ENCODE measurements at places on chromosomes 1 and 21.

- DNase-seq: peak; percentile 39
These were observed 14.3 kb downstream of the CEPT1 start for GRCh38 chr1:111154021-111154999.

DNA sequence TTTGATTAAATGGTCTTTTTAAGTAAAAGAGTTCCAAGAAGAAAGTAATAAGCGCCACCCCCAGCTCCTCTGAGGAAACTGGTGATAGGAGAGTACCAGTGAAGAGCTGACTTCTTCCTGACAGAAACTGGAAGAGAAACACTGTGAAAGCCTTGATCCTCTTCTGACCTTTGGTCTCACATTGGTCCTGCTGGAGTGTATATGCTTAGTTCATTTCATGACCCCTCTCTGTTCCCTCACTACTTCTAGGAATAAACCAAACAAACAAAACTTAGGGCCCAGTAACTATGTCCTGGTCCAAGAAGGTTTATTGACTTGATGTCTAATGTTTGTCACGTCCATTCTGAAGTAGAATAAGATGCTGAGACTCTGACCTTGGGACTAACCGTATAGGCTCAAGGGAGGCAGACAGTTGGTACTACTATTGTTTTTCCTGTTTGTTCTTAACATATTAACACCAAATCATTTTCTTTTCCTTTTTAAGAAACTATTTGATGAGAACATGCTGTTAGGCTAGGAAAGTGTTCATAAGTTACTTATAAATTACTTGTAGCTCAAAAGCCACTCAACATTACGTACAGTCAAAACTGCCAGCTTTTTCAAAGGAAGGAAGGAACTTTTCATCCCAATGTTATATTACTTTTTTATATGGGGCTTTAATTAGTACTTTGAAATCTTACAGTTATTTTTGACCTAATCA, 57.9 kb downstream of the MIER1 start:
- no peak for DNase-seq

GRCh38 chr1:223363856-223364684, at the start of gene SUSD4:
Gene SUSD4 (minus strand): TSS chr1:223364176. CDS start chr1:223363425, 751 bp downstream.
- DNase-seq: peak; percentile 5

GRCh38 chr1:25805863-25806225, 5.9 kb downstream of the SELENON start:
- no peak for DNase-seq

DNA sequence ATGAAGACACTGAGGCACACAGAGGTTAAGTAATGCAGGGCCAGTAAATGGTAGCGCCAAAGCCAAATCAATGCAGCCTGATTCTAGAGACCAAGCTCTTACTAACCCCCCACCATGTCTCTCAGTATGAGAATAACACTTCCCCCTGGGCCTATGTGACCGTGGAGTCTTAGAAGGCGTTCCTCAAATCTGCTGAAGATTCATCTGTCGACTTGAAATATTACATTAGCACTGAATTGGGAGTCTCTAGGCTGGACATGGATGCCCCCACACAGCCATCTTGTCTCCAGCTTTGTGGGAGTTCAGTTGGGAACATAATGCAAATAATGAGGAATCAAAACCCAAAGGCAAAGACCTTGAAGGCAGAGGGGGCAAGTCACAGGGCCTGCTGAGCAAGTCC, 117.9 kb upstream of the HMGB4 start:
- DNase-seq: no peak

- DNase-seq: no peak
These were observed 77.6 kb upstream of the CACYBP start for GRCh38 chr1:174922121-174922520.

GRCh38 chr1:158155673-158156072, 25.0 kb upstream of the CD1D start:
- no peak for DNase-seq

DNA sequence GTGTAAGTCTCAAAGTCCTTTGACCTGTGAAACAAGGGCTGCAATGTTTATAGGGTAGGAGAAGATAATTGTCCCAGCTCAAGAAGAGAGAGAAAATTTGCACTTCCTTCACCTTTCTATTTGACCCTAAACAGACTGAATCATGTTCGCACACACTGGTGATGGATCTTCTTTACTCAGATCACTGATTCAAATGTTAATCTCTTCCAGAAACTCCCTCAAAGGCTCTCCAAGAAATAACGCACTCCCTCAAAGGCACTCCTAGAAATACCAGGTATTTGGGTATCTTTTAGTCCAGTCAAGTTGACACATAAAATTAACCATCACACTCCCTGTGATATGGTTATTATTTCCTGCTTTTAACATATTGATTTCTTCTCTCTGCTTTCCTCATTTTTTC, 30.5 kb upstream of the PTGS2 start:
- no peak for DNase-seq

DNA sequence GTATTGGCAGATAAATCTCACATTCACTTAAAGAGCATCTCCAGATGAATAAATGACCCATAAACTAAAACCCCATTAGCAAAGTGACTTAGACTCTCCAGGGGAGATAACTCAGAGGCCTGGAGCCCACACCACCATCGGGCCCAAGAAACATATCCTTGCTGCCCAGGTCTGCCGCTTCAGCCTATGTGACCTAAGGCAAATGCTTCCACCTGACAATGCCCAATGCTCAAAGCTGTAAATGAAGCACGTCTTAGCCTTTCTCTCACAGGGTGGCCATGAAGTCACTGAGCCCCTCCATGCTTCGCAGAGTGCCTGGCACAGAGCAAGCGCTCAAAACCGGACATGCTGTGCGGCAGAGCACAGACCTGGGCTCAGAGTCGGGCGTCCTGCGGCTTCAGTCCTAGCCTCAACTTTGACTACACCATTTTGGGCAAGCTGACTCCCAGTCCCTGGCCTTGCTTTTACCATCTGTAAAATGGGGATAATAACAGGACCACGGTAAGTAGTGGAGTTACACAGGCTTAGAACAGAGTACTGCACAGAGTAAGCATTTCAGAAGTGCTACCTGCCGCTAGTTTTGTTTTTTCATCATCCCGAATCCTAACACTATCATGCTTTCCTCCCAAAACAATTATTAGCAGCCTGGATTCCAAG, 23.7 kb downstream of the NOL9 start:
- no peak for DNase-seq

DNA sequence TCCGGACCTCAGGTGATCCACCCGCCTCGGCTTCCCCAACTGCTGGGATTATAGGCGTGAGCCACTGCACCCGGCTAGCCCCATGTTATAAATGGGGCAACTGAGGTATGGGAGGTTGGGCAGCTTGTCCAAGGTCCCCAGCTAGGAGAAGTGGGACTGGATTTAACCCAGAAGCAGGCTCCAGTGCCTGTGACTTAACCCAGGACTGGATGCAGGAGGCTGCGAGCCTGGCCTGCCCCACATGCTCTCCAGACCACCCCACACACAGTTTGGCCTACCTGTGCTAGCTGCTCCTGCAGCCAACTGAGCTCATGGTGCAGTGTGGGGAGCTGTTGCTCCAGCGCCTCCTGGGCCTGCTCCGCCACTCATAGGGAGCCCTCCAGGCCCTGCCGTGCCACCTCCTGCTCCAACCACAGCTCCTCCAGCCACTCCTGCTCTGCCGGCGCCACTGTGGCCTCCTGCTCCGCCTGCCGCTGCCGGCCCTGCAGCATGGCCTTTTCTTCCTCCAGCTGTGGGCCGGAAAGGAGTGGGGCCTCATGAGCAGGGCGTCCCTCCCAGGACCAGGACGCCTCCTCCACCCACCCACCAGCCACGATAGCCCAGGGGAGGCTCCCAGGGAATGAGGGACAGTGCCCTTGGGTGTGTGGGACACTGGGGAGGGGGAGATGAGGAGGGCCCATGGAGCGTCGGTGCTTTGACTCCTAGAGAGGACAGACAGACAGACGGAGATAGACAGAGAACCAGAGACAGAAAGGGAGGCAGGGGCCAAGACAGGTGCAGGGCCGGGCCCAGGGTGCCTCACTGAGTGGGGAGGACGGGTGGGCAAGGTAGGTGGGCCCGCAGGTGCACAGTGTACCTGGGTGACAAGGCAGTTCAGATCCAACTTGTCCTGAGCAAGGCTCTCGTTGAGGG, 12.4 kb upstream of the NBPF1 start:
- no peak for DNase-seq

DNA sequence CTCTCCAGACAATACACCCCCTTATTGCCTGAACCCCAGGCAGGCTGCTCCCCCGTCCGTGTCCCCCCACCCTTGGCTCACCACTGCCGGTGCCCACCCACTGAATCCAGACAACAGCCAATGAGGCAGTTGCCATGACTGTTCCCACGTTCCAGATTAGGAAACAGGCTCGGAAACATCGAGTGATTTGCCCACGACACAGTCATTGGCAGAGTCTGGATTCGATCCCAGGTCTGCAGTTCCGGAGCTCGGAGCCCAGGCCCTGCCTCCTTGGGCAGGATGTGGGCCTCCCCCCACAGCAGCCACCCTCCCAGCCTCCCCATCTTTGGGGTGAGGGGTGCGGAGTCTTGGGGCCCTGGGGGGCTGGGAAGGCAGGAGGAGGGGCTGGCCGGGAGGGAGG, 20.3 kb upstream of the CLSTN1 start:
- DNase-seq: no peak

- peak; percentile 19 for DNase-seq
These were observed 37.2 kb upstream of the AIM2 start for GRCh38 chr1:159113596-159114433.

DNA sequence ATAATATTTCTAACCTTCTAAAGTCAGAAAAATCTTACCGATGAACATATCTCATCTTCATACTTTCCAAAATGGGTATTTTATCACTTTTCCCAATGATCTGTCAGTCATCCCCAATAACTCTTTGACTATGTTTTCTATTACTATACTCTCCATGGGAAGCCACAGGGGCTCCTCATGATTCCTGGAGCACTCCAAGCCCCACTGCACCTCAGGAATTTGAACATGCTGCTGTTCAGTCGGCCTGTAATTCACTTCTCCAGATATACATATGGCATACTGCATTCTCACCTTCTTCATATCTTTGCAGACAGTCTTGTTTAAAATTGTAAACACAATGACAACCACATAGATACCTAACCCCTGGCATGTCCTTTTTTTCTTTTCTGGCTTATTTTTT, 333.0 kb downstream of the BRINP3 start:
- no peak for DNase-seq

GRCh38 chr1:174118751-174119150, 40.6 kb upstream of the RABGAP1L start:
- no peak for DNase-seq

DNA sequence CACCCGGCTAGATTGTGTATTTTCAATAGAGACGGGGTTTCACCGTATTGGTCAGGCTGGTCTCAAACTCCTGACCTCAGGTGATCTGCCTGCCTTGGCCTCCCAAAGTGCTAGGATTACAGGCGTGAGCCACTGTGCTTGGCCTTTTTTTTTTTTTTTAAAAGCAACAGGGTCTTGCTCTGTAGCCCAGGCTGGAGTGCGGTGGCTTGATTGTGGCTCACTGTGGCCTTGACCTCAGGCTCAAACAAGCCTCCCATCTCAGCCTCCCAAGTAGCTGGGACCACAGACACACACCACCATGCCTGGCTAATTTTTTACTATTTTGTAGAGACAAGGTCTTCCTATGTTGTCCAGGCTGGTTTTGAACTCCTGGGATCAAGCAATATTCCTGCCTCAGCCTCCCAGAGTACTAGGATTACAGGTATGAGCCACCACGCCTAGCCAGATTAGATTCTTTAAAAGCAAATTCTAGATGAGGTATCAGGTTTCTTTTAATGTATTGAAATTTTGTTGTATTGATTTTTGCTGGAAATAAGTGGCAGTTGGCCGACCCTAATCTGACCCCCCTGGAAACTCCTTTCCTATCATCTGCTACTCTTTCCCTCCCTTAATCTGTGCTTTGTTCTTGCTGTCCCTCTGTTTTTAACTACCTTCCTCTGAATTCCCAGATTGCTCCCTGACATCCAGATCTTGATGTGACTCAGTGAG, 26.6 kb downstream of the ZFYVE9 start:
- DNase-seq: no peak

GRCh38 chr1:207841293-207841692, 69.6 kb downstream of the CD34 start:
- peak; percentile 61 for DNase-seq

- DNase-seq: no peak
These were observed 1.0 kb downstream of the LIN28A start for GRCh38 chr1:26411624-26412074.

DNA sequence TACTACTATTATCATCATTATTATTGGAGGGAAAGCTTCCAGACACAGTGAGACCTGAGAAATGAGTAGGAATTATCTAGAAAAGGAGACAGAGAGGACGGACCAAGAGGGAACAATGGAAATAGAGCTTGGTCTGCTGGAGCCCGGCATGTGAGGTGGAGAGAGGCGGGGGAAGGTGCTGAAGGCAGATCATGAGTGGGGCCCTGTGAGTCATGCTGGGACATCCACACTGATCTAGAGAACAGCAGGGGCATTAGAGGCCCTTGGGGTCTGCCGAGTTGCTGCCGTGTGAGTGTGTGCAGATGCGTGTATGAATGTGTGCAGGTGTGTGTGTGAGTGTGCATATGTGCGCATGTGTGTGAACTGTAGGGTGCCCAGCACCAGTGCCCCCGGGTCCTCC, 65.7 kb downstream of the TMCO4 start:
- DNase-seq: no peak

DNA sequence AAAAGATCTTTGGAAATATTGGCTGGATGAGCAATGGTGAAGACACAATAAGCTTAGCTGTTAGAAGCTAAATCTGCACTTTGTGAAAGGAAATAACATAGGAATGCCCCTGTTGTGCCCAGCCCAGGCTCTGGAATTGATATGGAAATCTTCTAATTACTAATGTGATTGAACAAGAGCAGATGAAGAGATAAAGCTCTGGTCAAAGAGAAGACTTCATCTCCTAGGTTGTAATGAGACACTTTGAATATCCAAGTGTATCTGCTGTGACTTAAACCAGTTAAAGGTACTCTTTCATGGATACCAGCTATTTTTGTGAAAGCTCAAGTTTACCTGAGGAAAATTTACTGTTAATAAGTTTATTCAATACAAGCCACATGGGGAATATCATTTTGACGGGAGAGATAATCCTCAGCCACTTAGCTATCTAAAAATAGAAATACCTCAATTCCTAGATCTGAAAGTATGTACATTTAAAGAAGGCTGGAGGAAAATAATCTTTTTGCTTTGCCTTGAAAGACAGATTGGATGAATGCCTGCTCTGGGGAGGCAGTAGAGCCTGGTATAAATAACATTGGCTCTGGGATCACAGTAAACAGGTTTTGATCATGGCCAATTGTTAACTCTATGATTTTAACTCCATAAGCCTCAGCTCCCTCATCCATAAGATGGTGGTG, 494.0 kb upstream of the B3GALT2 start:
- DNase-seq: no peak

- no peak for DNase-seq
These were observed 34.5 kb downstream of the EPHX1 start for GRCh38 chr1:225844236-225845061.

Data from suppressor macrophage (primary cell).